ENCODE measurements at places on chromosomes 11 and 22. TPM values are rescaled to one million over a fixed set of nuclear protein-coding genes. Genes with fewer than 3 reads are reported as not detected.

DNA sequence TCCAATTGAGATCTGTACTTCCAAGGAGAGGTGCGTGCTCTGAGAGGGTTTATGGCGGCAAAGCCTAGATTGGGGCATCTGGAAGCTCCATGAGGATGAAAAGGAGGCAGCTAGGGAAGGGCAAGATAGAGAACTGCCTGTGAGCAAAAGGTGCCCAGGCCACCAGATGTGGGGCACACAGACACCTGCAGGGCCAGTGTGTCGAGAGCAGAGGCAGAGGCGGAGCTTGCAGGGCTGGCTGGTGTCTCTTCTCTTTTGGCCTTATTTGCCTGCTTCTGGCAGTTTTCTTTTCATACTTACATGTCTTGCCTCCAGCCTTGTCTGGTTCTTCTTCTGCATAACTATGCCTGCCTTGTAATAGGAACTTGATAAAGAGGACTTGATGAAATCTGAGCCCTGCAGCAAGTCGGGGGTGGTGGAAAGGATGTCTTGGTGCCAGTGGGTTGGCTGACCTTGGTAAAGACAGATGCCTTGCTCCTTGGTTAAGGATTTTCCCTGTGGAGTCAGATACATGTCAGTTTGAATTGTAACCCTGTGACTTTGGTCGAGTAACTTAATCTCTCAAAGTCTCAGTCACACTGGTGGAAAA, 680.3 kb downstream of the NTM start:
- no peak for ATAC-seq

- peak; percentile 77 for ATAC-seq
Measured at GRCh38 chr11:86117001-86117711, 48.3 kb upstream of the PICALM start.

GRCh38 chr11:116416852-116417251, 355.9 kb downstream of the BUD13 start:
- no peak for ATAC-seq

The CFAP300 gene
- total RNA-seq, result 0.80 TPM

- ATAC-seq, result peak; percentile 41
Measured at GRCh38 chr11:113781682-113782081, 2.1 kb downstream of the CLDN25 start.

GRCh38 chr11:130124096-130124495, 35.5 kb upstream of the ST14 start:
- ATAC-seq, result peak; percentile 98

DNA sequence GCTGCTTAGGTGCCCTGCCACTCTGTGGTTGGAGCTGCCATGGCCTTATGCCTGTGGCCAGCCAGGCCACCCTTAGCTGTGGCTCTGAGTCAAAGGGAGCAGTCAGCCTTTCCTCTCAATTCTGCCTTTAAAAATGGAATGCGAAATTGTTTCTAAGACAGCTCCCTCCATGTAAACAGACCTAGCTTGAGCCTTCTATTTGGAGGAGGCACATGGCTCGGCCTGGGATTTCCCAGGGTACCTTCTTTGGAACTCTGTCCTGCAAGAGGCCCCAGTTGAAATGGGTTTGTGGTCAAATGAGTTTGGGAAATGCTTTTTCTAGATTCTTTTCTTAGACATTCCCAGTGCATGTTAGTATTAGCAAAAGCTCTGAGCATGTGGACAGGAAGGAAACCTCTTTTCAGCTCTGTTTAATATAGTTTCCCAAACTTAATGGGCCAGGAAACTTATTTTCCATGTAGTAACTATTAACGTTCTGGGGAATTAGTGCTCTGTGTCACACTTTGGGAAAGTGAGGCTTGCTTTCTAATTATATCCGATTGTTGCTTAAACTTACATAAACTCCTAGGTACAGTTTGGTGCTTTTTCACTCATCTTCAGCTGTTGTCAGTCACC, 7.8 kb downstream of the PHOX2A start:
- no peak for ATAC-seq

The SCGB1D2 gene
- 0.56 TPM for total RNA-seq

The DPP3 gene
- total RNA-seq, result 46.9 TPM

DNA sequence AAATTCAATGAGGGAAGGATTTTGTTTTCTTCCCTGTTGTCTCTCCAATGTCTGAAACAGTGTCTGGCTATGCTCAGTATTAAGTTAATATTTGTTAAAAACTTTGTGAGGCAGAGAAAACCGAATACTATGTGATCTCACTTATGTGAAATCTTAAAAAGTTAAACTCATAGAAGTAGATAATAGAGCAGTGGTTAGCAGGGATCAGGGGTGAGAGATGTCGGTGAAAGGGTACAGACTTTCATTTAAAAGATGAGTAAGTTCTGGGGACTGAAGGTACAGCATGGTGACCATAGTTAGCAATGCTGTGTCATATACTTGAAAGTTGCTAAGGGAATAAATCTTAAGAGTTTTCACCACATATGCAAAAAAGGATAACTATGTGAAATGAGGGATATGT, 244.6 kb downstream of the AASDHPPT start:
- no peak for ATAC-seq

The TRMU gene
- total RNA-seq, result 19.8 TPM

DNA sequence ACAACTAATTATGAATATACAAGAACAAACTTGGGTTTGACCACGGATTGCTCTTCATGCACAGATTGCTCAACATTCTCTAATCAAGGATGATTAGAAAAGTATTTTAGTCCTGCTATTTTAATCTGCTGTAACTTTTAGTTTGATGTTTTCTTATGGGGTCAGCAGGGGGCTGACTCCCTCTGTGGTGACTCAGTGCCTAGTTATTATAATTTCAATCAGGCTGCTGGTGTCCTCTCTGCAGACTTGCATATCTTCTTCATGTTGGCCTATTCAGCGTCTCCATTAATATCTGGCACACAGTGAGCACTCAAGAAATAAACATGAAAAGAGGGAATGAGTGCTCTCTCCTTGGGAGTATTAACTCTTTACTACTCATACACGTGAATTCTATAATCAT, 223.8 kb upstream of the DDI1 start:
- no peak for ATAC-seq

The GNB1L gene
- 3.9 TPM for total RNA-seq

DNA sequence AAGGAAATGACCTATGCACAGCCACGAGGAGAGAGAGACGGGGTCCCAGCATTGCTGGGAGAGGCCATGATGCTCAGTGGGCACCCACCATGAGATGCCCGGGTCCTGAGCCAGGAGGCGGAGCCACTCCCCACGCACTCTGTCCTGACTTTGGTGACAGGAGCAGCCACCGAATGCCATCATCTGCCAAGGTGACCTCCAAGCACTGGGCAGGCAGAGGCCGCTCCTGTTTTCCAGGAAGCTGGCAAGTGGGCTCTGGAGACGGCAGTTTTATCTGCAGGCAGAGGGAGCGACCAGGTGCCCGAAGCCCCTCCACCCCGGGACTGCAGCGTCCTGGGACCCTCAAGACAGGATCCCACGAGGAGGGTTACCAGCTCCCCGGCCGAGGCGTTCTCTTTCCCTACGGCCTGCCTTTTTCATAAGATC, 453.9 kb downstream of the BRD1 start:
- no peak for ATAC-seq

GRCh38 chr11:113460469-113460868, 14.7 kb downstream of the DRD2 start:
- no peak for ATAC-seq

Measured in esophagus mucosa (tissue), 1 donor.